Hair follicle dermal papilla cell (primary cell): ENCODE measurements at places on chromosomes 6 and 20. TPM values are rescaled to one million over a fixed set of nuclear protein-coding genes. Genes with fewer than 3 reads are reported as not detected.

Gene LGSN
- total RNA-seq, result not detected in 2 replicates

Gene BPHL
- 19.1 and 20.2 TPM in 2 replicates for total RNA-seq

Gene RBBP8NL
- not detected in 2 replicates for total RNA-seq

Gene CFB
- 13.5 and 31.3 TPM in 2 replicates for total RNA-seq

Gene SMLR1
- total RNA-seq, result under 0.01 TPM in 1 of 2 replicates, not detected in the other

Gene ZNF512B
- total RNA-seq, result 18.5 and 23.9 TPM in 2 replicates

Gene SOBP
- total RNA-seq, result 3.5 and 3.9 TPM in 2 replicates

Gene APOM
- 0.65 and 1.2 TPM in 2 replicates for total RNA-seq

Gene GMPR
- 4.9 and 5.7 TPM in 2 replicates for total RNA-seq

Gene OSER1
- total RNA-seq, result 50.3 and 50.8 TPM in 2 replicates

Gene OTOR
- total RNA-seq, result not detected in 2 replicates

Gene RTEL1
- 16.9 and 21.3 TPM in 2 replicates for total RNA-seq

Gene TULP1
- total RNA-seq, result not detected in 2 replicates
